ENCODE measurements at places on chromosomes 4 and X.

GRCh38 chrX:110746014-110746413, 49.6 kb downstream of the CHRDL1 start:
- no peak overlapping the region for H3K27ac ChIP-seq
- no peak for DNase-seq
- H3K36me3 ChIP-seq, result no peaks in the 10 kb centered on the region
- H3K27me3 ChIP-seq, result no peaks in the 10 kb centered on the region

- no peaks in the 10 kb centered on the region for H3K27me3 ChIP-seq
- no peaks in the 10 kb centered on the region for H3K36me3 ChIP-seq
- no peaks in the 10 kb centered on the region for H3K4me1 ChIP-seq
- H3K4me3 ChIP-seq, result no peak overlapping the region
Observed at GRCh38 chr4:14920759-14921320, 81.4 kb upstream of the CPEB2 start.

GRCh38 chr4:25098964-25099891, 61.0 kb downstream of the SEPSECS start:
- no peak overlapping the region for H3K4me3 ChIP-seq
- H3K27ac ChIP-seq, result no peak overlapping the region
- no peaks in the 10 kb centered on the region for H3K27me3 ChIP-seq
- DNase-seq, result no peak
- no peaks in the 10 kb centered on the region for H3K36me3 ChIP-seq

DNA sequence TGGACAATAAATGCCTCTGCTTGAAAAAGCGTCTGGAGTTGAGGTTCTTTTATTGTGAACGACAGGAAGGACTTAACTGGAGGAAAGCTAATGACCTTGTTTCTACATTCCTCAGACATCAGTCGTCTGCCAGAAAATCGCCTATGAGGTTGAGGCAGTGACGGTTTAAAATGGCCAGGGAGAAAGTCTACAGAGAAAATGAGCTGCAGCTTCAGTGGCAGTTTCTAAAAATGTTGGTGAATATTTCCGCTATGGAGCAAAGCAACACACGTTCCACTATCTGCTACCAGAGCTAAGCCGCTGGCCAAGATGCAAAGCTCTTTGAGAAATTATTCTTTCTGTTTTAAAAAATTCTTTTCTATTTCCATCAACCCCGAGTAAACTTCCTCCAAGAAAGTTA, 116.9 kb upstream of the GALNT7 start:
- no peaks in the 10 kb centered on the region for H3K4me1 ChIP-seq
- H3K27me3 ChIP-seq, result no peaks in the 10 kb centered on the region
- H3K36me3 ChIP-seq, result no peaks in the 10 kb centered on the region
- no peak overlapping the region for H3K4me3 ChIP-seq
- H3K27ac ChIP-seq, result no peak overlapping the region
- DNase-seq, result no peak

- H3K4me1 ChIP-seq, result peaks cover 15% of the 10 kb centered on the region
- peak within 1 kb of the TSS; percentile 68 for H3K4me3 ChIP-seq
- DNase-seq, result peak; percentile 60
Observed at GRCh38 chr4:147731580-147732517, at the start of gene ARHGAP10. ARHGAP10 (plus strand) TSS chr4:147732088; CDS start chr4:147732302, 214 bp downstream.

DNA sequence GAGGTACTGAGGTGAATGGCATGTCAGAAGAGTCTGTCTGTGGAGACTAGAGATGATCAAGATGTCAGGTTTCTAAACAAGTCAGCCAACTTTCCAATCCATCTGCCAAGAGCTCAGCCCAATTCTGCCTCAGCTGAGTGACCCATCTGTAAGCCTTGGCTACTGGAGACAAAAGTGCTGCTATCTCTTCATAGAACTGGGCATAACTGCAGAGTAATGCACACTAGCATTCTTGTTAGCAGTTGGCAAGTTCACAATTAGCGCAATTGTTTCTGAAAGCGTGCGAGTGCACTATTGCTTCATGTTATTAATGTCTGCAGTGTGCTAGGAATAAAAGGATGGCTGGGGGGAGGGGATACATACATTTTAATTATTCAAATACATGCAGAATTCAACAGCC, 32.9 kb upstream of the SH3D19 start:
- H3K4me1 ChIP-seq, result no peaks in the 10 kb centered on the region
- no peaks in the 10 kb centered on the region for H3K27me3 ChIP-seq
- no peak for DNase-seq
- H3K4me3 ChIP-seq, result no peak overlapping the region
- no peak overlapping the region for H3K27ac ChIP-seq
- no peaks in the 10 kb centered on the region for H3K36me3 ChIP-seq

DNA sequence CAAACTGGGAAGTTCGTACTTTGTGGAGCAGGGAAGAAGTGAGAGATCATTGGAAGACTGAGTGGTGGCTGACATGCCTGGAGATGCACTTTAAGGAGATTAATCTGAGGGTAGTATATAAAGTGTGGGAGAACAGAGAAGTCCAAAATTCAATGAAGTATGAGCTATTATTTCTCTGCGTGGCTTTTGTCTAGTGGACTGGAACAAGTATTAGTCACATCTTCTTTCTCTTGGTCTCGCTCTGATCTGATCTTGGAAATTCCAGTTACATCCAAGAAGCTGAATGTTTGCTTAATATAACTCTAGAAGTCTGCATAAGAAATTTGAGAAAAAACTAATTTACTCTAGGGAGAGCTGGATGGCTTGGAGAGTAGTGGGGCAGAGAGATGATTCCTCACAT, 64.8 kb upstream of the NR0B1 start:
- no peaks in the 10 kb centered on the region for H3K4me1 ChIP-seq
- no peaks in the 10 kb centered on the region for H3K27me3 ChIP-seq
- H3K27ac ChIP-seq, result no peak overlapping the region
- H3K4me3 ChIP-seq, result no peak overlapping the region
- no peaks in the 10 kb centered on the region for H3K36me3 ChIP-seq

- H3K36me3 ChIP-seq, result no peaks in the 10 kb centered on the region
- peaks cover 9% of the 10 kb centered on the region for H3K4me1 ChIP-seq
- no peak overlapping the region for H3K4me3 ChIP-seq
- DNase-seq, result no peak
Observed at GRCh38 chr4:85587952-85588351, 113.0 kb downstream of the ARHGAP24 start.

DNA sequence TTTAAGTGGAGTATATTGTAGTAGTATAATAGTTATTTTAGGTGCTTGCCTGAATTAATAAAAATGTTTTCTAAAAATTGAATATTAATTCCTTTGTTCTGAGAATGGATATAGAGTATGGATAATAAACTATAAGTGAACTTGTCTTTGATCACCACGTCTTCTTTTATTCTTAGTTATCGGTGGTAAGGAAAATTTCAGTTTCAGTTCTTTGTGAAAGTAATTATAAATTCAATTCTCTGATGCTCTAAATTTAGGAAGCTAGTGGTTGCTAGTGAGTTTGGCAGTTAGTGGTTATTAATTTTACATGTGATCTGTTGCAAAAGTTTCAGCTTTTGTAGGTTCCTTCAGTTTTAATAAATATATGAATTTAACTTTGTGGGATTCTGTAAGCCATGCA, 30.8 kb downstream of the MRPL1 start:
- H3K4me3 ChIP-seq, result no peak overlapping the region
- peaks cover 7% of the 10 kb centered on the region for H3K4me1 ChIP-seq
- peaks cover 2% of the 10 kb centered on the region for H3K36me3 ChIP-seq
- no peaks in the 10 kb centered on the region for H3K27me3 ChIP-seq
